ENCODE measurements at places on chromosomes 12 and 14. TPM values are rescaled to one million over a fixed set of nuclear protein-coding genes. Genes with fewer than 3 reads are reported as not detected.

- peak; percentile 81 for DNase-seq
Observed at GRCh38 chr12:73421832-73422231, 1115.8 kb upstream of the ATXN7L3B start.

GRCh38 chr12:27472604-27473003 is 26.1 kb downstream of the SMCO2 start:
- no peak for DNase-seq

- no peak for DNase-seq
Observed at GRCh38 chr14:69199786-69200185, 8.5 kb downstream of the EXD2 start.

DNA sequence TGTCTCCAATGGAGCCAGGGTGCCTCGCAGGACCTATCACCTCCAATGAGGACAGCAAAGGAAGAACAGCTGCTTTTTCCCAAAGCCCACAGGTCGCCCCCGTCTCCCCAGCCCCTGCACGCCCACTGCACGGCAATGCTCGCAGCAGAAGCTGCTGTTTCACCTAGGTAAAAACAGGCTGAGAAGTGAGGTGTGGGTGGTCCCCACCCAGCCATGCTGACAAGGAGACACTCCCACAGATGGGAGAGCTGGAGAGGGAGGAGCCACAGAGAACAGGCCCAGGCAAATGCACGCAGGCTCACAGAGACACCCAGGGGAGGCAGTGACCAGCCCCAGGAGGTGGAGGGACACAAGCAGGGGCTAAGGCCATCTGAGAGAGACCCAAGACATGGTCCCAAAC is 10.4 kb downstream of the CFAP73 start:
- no peak for DNase-seq

DNA sequence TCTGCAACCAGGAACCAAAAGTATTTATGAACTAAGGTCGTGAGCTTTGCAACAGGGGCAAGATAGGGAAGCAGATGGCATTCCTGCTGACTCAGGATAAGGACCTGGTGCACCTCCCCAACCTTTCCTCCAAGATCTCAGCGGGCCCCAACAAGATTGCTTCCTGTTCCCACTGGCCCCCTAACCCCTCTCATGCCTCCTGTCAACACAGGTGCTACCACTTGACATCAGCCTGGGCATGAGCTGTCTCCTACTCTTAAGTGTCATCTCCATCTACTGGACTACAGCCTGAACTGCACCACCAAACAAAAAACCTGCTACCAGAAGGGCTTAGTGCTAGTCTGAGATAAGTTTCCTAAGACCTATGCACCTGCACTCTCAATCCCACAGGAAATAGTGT is 32.7 kb downstream of the MED6 start:
- DNase-seq = peak; percentile 70

The DUSP16 gene
- total RNA-seq = 6.7 TPM

The SRRM4 gene
- under 0.01 TPM for total RNA-seq

The MYBPC1 gene
- not detected for total RNA-seq

Data from PC-3 (cell line).